ENCODE measurements at places on chromosomes 3 and 15.

GRCh38 chr3:50258029-50258680 lies 10.8 kb upstream of the SEMA3B start:
- DNase-seq = no peak

- no peak for DNase-seq
These were observed 30.1 kb downstream of the FNDC3B start for GRCh38 chr3:172069478-172069877.

GRCh38 chr3:57007521-57008460 lies 52.7 kb upstream of the SPATA12 start:
- DNase-seq = no peak

DNA sequence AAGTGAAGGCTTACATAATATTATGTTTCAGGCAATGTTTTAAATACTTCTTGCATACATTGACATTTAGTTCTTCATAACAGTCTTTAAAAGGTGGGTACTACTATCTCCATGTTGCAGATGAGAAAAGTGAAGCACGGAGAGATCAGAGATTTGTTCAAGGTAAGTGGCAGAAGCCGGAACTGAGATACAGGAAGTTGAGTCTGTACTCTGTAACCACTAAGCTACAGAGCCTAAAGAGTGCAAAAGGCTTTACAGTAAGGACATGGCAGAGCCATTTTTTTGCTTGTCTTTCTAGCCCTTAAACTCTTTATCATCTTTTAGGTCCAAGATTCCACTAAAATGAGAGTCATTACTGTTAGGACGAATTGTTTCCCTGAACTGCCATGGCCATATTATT lies 186.5 kb upstream of the PEX5L start:
- no peak for DNase-seq

DNA sequence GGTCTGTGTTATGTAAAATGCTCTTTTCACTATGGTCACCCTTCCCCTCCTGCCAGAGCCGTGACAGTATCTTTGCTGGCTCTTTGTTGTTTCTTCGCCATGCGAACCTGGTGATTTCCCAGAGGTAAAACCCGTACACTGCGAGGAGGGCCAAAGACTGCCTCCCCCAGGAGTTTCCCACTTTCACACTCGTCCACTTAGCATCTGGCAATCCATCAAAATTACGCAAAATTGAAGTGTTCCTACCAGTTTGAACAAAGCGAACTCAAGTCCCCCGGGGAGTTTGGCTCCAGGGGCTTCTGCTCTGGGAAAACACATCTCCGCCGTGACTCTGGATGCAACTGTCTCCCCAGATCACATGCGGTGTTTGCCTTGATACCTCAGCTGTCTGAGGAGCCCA lies 239.9 kb downstream of the FAM43A start:
- no peak for DNase-seq

GRCh38 chr15:77944002-77944867 lies 133.3 kb downstream of the TBC1D2B start:
- DNase-seq = peak; percentile 83

GRCh38 chr15:80442728-80443403 lies 38.7 kb downstream of the ARNT2 start:
- no peak for DNase-seq

DNA sequence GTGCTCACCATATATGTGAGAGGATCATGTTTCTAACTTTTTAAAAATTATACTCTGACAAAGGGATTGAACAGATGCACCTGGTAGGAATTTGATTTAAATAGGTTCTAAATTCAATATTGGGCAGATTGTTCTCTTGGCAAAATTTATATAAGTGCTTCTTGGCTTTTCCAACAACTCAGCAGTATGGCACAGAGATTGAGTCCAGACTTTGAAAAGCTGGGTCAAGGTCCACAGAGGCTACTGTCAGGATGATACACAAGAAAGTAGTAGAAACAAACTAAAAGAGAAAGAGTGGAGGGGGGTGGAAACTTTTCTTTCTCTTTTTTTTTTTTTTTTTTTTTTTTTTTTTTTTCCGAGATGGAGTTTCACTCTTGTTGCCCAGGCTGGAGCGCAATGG lies 203.2 kb upstream of the ADAMTS9 start:
- DNase-seq = no peak

GRCh38 chr15:79601405-79602086 lies 169.4 kb downstream of the MINAR1 start:
- no peak for DNase-seq

All from dermis microvascular lymphatic vessel endothelial cell (primary cell).